ENCODE measurements at places on chromosomes 11 and 22. TPM values are rescaled to one million over a fixed set of nuclear protein-coding genes. Genes with fewer than 3 reads are reported as not detected.

- no peak for DNase-seq
These were observed 7.4 kb upstream of the CCDC34 start for GRCh38 chr11:27370374-27370773.

DNA sequence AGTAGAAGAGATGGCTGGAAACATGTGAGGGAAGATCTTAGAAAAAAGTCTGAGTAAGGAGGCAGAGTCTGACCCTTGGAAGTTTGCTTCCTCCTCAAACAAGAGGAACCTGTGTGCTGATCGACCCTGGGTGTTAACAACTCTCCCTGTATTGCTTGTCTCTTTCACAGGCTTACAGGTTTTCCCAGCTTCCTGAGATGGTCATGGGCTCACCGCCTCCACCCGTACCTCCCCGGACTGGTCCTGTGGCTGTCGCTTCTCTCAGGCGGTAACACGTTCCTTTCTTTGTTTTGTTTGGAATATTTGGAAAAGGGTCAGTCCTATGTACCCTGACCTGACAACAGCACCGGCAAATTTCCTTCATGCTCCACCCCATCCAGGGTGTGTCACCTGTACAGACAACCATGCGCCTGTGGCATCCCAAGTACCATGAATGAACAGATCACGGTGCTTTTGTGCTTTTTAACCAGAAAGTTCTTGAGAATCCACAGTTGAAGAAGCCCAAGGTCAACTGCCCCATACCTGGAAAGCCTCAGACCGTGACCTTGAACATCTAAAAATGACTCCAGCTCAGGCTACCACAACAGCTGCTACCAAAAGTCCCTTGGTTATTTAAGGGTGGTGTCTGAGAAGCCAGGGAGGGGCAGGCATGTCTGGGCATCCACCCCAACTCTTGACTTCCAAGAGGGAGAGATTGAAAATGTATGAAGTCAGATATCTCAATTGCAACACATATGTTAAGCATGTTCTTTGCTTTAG, 44.6 kb downstream of the C11orf91 start:
- no peak for DNase-seq

The DENND6B gene
- 22.0 TPM for polyA plus RNA-seq

GRCh38 chr22:24588381-24588756, 4.5 kb downstream of the LRRC75B start:
- DNase-seq: peak; percentile 95

The VSIG10L2 gene
- not detected for polyA plus RNA-seq

DNA sequence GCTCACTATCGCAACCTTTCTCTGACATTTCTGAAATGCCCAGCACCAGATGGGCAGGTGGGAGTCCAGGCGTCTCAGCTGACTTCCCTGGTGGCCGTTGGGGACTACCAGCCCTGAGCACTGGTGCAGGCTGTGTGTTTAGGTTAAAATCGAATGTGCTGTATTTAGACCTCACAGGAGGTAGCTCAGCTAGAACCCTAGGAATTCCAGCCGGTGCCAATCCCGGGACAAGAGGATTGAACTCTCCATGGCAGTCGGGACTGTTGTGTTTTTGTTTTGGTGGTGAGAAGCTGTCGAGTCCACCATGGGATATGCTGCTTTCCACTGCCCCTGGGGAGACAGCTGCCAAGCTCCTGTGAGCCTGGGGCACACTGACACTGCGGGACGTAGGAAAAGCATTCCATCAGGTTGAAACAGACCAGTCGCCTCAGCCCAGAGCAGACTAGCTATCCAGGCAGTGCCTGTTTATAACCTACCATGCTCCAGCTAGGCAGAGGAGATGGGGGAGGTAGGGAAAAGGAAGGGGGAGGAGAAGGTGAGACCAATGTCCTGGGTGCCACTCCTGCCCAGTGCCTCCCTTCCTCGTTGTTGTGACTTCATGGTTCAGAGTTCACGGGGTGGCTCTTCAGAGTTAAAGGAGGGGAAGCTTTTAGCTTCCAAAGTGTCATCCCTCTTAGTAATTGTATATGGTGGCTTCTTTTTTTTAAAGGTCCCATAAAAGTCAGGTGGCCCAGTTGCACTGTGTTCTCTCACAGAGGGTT, 53.0 kb downstream of the MICAL2 start:
- no peak for DNase-seq

- DNase-seq: peak; percentile 44
These were observed 33.6 kb downstream of the TMEM184B start for GRCh38 chr22:38239101-38239761.

DNA sequence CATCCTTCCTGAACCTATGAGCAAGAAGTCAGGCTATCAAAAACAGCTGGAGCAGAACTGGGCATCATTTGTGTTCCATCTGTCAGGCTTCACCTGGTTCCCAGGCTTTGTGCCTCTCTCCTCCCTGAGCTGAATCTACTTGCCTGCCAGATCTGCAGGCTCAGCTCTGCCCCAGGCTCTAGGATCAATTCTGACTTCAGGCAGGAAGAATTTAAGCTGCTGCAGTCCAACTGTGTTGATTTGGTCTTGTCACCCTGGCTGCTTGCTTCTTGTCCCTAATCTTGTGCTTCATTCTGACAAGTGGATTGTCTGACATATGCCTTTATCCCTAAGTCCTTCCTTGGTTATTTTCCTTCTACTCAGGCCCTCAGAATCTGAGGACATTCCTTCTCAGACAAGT, 31.6 kb upstream of the CADM1 start:
- no peak for DNase-seq

The YAP1 gene
- 44.2 TPM for polyA plus RNA-seq

The CARD10 gene
- polyA plus RNA-seq: 42.6 TPM

The SERPIND1 gene
- polyA plus RNA-seq: 0.78 TPM

GRCh38 chr22:21632237-21632895, at the start of gene CCDC116:
TSS of gene CCDC116 (plus strand) at chr22:21632760. CDS start at chr22:21633182, 422 bp downstream.
- DNase-seq: peak; percentile 84

The SOX10 gene
- polyA plus RNA-seq: 6.1 TPM

GRCh38 chr11:1668911-1669473, 28.0 kb upstream of the KRTAP5-6 start:
- DNase-seq: peak; percentile 6

DNA sequence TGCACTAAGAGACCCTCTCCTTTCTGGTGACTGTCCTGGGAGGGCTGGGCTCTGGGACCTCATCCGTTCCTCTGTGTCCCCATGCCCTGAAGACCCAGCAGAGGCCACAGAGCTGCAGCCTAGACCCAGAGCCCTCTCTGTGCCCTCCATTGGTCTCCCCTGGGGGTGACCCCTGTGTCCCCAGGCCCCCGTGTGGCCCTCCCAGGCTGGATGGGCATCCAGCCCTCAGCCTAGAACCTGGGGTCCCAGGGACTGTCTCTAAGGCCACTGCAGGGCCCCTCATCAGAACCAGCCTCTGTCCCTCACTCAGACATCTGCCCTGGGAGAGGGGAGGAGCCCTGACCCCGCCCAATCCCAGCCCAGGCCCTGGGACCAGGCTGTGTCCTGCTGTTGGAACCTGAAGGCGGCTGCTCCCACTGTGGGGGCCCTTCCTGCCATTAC, 5.7 kb downstream of the IGLL1 start:
- DNase-seq: no peak

GRCh38 chr22:30435674-30436126, 10.1 kb downstream of the MTFP1 start:
- DNase-seq: no peak

- DNase-seq: no peak
These were observed 50.6 kb downstream of the ZBTB16 start for GRCh38 chr11:114110123-114110522.

DNA sequence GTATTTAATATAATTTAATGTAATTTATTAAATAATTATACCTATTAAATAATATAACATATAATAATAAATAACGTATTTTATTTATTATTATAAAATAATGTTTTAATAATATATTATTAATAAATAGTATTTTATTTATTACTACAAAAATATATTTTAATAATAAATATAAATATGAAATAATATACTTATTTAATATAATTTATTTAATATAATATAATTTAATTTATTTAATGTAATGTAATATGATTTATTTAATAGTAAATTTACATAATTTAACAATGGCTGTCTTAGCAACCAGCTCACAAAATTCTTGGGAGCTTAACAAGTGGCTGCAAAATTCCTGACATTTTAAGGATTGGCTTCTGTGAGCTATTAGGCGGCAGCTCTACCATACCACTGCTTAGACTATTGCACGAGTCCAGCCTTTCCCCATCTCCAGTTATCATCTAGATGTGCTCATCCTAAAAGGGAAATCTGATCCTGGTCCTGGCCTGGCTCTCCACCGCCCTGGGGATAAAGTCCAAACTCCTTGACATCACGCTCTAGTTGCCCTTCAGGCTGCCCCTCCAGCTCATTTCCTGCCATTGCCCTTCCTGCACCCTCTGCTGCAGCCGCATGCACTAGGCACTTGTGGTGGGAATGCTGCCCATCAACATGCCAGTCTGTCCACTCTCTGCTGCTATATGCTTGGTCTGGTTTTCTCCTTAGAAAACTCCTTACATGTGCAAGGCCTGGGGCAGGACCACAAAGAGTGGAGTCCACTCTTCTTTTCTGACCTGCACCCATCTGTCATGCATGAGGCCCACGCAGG, 9.8 kb downstream of the MMP20 start:
- DNase-seq: no peak

DNA sequence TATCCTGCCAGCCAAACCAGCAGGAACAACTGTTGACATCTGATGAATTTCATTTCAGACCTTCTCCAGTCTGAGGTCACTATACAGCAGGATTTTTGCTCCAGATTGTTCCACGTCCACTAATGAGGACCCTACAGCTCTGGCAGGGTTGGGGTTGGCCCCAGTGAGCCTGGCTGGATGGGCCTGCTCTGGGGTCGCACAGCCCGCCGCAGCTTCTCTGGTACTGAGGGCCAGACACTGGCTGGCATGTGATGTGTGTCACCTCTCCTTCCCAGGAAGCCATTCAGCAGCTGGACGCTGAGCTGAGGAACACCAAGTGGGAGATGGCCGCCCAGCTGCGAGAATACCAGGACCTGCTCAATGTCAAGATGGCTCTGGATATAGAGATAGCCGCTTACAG, 5.4 kb downstream of the NEFH start:
- no peak for DNase-seq

DNA sequence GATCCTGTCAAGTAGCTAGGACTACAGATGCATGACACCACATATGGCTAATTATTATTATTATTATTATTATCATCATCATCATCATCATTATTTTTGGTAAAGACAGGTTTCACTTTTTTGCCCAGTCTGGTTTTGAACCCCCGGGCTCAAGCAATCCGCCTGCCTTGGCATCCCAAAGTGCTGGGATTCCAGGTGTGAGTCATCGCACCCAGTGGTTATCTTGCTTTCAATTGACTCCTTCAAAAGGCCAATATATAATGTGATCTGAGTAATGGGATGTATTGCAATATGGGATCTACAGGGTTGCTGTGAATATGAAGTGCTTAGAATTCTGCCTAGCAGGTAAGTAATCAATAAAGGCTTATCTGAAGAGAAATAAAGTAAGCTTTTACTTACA, 221.2 kb downstream of the SBF2 start:
- DNase-seq: no peak

- no peak for DNase-seq
These were observed 54.2 kb upstream of the PHF21A start for GRCh38 chr11:46175401-46176002.

- DNase-seq: peak; percentile 63
These were observed 63.7 kb downstream of the PPFIBP2 start for GRCh38 chr11:7577291-7578190.

The GPHA2 gene
- 6.9 TPM for polyA plus RNA-seq

DNA sequence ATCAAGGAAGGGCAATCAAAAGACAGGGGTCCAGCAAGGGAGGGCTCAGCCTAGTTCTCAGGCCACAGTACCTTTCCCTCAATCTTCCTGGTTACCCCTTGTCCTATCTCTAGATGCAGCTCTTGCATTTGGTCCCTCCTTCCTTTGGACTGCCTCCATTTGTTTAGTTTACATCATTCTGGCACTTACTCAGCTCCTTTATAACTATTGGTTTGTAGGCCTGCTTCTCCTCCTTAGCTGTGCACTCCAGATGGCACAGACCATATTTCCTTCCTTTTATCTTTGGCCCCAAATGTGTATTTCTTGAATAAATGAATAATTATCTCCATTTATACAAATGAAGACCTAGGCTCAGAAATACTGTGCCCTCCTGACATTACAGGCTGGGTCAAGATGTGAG, 92.3 kb upstream of the AMOTL1 start:
- DNase-seq: no peak

The CASP12 gene
- not detected for polyA plus RNA-seq

GRCh38 chr11:19432370-19433061, 191.8 kb upstream of the E2F8 start:
- DNase-seq: no peak

- DNase-seq: no peak
These were observed 18.8 kb upstream of the RTL6 start for GRCh38 chr22:44516841-44517240.
